Uterus (tissue), 4 donors: ENCODE measurements at places on chromosomes 2 and 18. TPM values are rescaled to one million over a fixed set of nuclear protein-coding genes. Genes with fewer than 3 reads are reported as not detected.

The ARL5A gene
- total RNA-seq = 52.2 TPM

The DYNAP gene
- not detected for total RNA-seq

The L3MBTL4 gene
- 45.7 TPM for total RNA-seq

The DSEL gene
- total RNA-seq = 8.8 TPM

The ITM2C gene
- 68.8 TPM for total RNA-seq

The GRHL1 gene
- 0.24 TPM for total RNA-seq

The GPC1 gene
- 0.88 TPM for total RNA-seq

The ASNSD1 gene
- total RNA-seq = 94.4 TPM

The KCTD1 gene
- total RNA-seq = 41.3 TPM

The KHK gene
- total RNA-seq = 5.6 TPM

The ONECUT2 gene
- total RNA-seq = 0.07 TPM

The SLC8A1 gene
- 257 TPM for total RNA-seq

The FSHR gene
- total RNA-seq = not detected
